NCI-H187 (cell line): ENCODE measurements at places on chromosomes 12 and 14.

DNA sequence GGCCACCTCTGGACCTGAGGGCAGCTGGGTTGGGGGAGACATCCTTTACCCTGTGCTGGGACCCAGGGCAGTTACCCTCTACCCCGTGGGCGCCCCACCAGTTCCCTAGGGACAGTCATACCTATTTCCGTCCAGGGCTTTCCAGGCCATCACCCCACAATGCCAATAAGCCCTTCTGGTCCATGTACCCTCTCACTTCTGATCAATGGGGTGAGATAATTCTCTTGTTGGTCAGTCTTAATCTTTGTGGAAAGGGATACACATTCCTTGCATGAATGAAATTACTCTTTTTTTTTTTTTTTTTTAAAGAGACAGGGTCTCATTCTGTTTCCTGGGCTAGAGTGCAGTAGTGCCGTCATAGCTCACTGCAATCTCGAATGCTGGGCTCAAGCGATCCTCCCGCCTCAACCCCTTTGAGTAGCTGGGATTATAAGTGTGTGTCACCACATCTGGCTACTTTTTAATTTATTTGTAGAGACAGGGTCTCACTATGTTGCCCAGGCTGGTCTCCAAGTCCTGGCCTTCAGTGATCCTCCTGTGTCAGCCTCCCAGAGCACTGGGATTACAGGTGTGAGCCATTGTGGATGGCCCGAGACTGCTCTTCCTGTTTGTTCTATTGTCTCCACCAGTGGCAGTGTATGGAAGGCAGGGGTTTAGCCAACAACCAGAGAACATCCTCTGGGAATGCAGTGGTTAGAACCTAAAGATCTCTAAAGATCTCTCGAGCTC lies 46.3 kb upstream of the STON2 start:
- no peak for DNase-seq

- no peak for DNase-seq
These were observed 146.8 kb downstream of the METTL25 start for GRCh38 chr12:82505150-82505549.

DNA sequence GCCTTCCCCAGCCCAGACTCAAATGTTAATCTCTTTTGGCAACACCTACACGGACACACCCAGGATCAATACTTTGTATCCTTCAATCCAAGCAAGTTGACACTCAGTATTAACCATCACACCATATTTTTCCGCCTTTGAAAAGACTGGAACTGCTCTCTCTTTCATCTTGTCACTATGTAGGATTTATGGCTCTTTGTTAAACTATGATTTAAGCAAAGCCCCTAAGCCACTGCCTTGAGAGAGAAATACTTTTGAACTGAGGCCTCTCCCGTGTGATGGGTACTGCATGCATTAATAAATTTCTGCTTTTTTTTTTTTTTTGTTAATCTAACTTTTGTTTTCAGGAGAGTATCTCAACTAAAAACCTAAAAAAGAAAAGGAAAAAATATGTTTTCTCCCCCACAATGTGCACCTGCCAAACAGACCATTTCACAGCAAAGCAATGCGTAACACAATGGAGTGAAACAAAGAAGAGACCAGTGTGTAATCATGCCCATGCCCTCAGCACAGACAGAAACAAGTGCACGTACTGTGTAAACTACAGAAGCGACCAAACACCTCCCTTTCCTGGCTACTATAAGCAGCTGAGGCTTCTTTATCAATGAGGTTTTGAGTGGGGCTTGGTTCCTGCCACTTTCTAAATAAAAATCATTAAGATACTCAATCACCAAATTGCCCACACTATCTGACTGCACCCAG lies 28.3 kb upstream of the ETFBKMT start:
- no peak for DNase-seq

DNA sequence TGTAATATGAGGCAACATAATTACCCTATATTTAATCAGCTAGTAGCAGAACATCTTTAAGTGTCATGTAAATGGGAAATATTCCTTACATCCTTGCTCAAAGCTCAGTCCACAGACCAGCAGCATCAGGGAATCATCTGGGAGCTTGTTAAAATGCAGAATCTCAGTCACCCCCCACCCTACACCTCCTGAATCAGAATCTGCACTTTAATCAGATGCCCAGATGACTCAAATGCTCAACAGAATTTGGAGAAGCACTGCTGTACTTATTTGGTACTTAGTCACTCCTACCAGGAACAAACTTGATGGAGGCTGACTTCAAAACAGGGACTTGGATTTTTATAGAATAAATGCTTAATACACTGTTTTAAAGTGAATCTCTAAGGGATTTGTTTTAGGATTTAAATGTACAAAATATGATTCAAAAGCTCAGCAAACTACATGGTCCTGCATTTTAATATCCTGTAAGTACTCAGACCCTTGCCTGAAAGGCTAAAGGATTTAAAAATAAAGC lies 96.5 kb downstream of the ARMH4 start:
- no peak for DNase-seq

- no peak for DNase-seq
These were observed 24.0 kb upstream of the TSPAN11 start for GRCh38 chr12:30902596-30902995.

- DNase-seq = no peak
These were observed 16.3 kb downstream of the ALX1 start for GRCh38 chr12:85296362-85296761.

DNA sequence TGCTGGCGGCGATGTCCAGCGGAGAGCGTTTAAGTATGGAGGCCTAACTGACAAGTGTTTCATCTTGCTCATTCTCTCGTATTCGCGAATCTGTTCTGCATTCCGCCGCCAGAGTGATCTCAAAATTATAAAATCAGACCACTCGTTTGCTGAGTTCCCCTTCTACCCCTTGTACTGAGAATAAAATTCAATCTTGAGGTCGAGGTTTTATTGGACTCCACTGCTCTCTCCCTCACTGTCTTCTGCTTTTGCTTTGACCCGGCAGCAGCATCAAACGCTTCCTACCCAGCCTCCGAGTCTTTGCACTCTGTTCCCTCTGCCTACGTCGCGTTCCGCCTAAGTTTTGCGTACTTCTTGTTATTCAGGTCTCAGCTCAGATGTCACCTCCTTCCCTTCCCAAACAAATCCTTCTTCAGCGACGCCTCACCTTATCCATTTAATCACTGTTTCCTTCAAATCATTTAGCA lies 462 bp downstream of the KNTC1 start:
- no peak for DNase-seq

DNA sequence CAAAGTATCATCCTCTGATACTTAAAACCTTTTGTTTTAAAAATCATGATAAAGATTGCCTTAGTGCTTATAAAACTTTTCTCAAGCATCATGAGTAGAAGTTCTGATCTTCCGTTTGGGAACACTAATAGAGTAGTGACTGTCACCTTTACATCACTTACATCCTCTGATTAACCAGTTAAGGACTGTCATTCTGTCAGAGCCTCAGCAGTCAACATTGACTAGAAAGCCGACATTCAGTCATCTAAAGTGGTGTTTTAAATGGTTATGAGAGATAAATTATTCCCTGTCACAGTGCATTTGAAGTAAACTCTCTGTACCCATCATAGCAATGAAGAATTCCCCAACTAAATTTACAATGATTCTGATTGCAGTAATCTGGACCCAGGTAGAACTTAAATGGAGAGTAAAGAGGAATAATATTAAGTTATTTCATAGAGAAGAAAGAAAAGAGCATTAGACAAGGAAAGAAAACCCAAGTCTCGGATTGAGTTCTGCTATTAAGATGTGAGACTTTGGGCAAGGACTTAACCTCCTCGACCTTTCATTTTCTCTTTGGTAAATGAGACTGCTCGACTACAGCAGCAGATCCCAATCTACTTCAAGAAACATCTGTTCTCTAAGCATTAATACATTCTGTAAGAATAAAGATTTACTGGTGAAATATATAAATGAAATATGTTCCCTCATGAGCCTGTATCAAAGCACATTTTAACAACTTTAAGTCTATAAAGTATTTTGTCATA lies 563.9 kb upstream of the LMO3 start:
- no peak for DNase-seq

- DNase-seq = no peak
These were observed 2.5 kb upstream of the PSEN1 start for GRCh38 chr14:73133795-73134194.

DNA sequence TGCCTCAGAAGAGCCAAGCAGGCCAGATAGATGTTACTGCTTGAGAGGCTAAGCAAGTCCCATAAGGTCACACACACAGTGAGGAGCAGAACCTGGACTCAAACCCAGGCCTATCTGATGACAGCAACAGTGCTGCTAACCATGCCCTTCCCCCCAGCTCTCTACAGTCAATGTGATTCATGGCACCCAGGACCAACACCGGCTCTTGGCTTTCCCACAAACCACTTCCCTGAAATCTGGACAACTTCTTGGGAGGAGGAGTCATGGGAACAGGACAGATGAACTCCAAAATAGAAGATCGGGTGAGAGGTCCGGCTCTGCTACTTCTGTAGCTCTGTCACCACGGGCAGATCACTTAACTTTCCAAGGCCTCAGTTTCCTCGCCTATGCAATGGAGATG lies 716 bp upstream of the PTGDR start:
- no peak for DNase-seq

DNA sequence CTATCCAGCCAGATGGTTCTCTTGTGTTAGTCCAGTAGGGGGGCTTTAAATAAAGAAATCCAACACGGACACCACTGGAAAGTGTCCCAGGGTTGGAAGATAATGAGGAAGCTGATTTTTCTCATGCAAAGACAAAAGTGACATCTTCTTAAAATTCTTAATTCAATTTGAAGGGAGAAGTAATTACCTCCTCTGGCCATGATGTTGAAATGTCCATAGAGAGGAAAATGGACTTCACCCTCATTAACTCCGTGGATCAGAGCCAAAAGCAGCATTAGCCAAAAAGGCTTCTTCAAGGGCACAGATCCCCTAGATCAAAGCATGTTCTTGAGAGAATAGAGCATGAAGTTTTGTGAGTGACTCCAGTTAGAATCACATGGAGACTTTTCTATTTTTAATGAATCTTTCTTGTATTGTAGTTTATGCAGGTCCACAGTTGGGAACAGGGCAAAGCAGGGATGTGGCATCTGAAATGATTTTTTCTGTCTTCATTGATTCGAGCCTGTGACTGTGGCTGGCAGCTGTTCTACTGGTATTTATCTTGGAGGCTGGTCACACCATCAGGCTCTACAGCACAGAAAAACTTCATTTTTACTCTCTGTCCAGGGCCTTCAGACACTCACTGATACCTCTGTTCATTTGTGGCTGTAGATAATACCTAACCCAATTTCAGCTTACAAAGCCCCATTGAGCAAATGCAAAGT lies 1002.5 kb downstream of the AACS start:
- DNase-seq = no peak

DNA sequence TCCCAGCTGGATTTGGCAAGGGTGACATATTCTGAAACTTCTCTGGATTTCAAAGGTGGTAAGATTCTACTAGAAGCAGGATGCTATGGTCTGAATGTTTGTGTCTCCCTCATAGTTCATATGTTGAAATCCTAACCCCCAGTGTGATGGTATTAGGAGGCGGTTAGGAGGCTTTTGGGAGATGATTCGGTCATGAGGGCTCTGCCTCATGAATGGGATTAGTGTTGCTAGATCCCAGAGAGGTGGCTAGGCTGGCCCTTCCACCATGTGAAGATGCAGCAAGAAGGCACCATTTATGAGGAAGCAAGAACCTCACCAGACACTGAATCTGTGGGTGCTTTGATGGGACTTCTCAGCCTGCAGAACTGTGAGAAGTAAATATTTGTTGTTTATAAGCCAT lies 11.0 kb upstream of the PEX5 start:
- DNase-seq = no peak

DNA sequence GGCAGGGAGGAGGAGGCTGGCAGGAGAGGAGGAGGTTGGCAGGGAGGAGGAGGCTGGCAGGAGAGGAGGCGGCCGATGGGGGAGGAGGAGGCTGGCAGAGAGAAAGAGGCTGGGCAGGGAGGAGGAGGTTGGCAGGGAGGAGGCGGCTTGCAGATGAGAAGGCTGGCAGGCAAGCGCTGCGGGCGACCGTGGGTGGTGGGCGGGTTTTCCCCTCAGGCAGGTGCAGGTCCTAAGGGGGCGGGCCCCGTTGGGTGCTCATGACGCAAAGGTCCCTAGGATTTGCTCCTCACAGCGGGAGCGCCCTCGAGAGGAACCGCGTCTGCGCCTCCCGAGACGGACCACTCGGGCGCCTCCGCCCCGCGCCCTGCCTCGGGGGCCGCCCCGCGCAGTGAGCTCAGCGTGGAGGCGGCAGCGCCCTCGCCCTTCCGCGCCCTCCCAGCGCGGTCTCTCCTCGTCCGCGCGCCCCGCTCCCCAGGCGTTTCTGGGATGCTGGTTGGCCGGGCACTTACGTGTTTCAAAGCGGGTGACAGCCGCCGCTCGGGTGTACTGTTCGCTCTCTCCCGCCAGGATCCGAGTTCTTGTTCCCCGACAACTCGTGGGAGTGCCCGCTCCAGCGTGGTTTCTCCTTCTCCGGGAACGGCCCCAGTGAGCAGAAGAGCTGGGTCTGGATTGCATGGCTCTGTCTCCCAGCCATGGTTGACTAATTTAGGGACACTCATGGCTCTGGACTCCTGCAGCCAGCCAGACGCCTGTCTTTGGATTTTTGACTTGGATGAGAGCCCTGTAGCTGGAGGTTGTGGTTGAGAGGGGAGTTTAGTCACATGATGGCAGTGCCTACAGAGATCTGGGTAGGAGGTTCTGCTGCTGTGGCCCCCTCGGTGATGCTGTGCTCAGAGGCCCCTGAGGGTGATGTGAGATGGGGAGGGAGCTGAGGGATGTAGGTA lies 64.1 kb upstream of the PPP4R3A start:
- DNase-seq = no peak

GRCh38 chr12:93679308-93679925 lies 2.2 kb downstream of the CRADD start:
- no peak for DNase-seq

- no peak for DNase-seq
These were observed 146.8 kb upstream of the KITLG start for GRCh38 chr12:88726806-88727720.

DNA sequence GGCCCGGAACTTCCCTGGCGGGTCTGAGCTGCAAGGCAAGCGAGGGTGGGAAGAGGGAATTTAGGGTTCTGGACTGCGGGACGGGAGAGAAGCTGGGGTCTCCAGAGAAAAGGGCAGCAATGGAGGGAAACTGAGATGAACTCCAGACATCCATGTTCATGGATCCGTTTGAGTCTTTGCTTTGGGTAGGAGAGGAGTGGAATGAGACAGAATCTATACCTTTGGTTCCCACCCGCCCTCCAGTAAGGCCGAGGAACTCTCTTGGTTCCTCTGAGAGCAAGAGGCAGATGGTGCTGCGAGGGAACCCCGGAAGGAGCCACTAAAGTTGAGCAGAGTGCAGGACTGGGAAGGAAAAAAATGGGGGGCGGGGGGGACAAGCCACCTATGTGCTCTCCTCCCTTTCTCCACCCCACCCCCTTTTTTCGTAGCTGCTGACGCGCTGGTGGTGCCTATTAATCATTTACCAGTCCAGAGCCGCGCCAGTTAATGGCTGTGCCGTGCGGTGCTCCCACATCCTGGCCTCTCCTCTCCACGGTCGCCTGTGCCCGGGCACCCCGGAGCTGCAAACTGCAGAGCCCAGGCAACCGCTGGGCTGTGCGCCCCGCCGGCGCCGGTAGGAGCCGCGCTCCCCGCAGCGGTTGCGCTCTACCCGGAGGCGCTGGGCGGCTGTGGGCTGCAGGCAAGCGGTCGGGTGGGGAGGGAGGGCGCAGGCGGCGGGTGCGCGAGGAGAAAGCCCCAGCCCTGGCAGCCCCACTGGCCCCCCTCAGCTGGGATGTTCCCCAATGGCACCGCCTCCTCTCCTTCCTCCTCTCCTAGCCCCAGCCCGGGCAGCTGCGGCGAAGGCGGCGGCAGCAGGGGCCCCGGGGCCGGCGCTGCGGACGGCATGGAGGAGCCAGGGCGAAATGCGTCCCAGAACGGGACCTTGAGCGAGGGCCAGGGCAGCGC lies 1.2 kb downstream of the SSTR1 start:
- no peak for DNase-seq

GRCh38 chr12:82930301-82930700 lies 243.6 kb downstream of the TMTC2 start:
- DNase-seq = no peak
